ENCODE measurements at places on chromosomes 4 and X.

- no peak for DNase-seq
Observed at GRCh38 chrX:13397878-13398818, 78.3 kb upstream of the ATXN3L start.

- no peak for DNase-seq
Observed at GRCh38 chrX:357035-357692, 29.5 kb downstream of the PPP2R3B start.

- DNase-seq: no peak
Observed at GRCh38 chrX:153438532-153438931, 7.3 kb downstream of the TREX2 start.

DNA sequence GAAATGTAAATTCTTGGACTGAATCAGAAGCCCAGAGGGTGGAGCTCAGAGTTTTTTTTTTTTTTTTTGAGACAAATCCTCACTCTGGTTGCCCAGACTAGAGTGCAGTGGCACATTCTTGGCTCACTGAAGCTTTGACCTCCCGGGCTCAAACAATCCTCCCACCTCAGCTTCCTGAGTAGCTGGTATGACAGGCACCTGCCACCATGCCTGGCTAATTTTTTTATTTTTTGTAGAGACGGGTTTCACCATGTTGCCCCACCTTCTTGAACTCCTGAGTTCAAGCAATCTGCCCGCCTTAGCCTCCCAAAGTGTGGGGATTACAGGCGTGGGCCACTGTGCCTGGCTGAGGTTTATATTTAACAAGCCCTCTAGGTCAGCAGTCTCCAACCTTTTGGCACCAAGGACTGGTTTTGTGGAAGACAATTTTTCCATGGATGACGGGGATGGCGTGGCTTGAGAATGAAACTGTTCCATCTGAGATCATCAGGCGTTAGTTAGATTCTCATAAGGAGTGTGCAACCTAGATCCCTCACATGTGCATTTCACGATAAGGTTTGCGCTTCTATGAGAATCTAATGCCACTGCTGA, 76.7 kb downstream of the FHIP1A start:
- no peak for DNase-seq

DNA sequence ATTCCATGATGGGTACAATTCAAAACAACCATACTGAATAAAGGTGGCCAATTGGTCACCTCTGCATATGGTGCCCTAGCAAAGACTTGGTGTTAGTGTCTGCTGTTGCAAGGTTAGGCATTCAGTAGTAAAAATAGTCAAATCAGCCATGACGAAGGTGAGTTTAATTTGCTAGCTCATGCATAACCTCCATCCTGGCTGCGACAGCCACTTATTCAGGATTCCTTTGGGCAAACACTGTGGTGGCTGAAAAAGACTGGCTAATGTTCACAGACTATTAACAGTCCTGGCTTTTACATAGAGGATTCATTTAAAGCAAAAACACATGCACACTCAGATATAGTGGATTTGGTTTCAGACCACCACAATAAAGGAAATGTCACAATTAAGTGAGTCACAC, 34.8 kb upstream of the MAP9 start:
- no peak for DNase-seq

- no peak for DNase-seq
Observed at GRCh38 chrX:41739871-41740270, 15.9 kb downstream of the GPR82 start.

DNA sequence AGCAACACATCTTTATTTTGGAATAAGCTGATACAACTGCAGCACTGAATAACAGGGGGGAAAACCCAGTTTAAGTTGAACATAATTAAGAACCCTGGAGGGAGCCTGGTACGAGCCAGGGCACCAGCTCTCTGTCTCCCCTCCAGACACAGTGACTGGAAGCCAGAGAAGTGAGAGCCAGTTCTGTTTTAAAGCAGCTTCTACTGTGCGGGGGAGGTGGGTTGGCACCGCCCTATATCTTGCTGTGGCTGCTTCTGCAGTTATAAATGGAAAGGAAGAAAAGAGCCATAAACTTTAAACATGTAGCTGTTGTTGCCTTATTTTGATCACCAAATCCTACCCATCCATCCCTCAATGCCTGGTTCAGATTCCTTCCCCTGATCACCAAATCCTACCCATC, 207.9 kb upstream of the ANXA3 start:
- DNase-seq: no peak

DNA sequence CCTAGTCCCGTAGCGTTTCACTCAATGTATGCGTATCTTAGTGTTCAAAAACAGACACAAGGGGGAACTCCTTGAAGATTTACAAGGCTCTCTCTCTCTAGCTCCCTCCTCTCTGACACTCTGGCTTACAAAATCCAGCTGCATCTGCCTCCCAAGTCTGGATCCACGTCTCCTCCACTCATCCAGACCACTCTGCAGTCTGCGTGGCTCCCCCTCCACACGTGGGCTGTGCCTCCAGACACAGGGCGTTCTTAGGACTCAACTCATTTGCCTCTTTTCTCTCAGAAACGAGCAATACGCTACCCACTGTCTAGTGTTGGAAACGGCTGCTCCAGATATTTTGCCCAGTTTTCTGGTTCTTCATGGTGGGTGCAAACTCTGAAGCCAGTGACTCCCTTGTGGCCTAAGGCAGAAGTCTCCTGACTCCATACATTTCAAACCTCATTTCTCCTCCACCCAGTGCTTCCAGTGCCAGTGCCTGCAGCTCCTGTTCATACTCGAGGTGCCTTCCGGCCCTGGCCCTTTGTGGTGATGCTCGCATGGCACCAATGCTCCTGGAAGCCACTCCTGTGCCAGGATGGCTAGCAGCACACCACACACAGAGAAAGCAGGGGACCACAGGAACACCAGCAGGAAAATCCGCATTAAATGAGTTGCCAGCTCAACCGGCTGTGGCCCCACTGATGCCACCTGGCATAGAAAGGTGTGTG, 24.1 kb downstream of the NAT8L start:
- DNase-seq: no peak

DNA sequence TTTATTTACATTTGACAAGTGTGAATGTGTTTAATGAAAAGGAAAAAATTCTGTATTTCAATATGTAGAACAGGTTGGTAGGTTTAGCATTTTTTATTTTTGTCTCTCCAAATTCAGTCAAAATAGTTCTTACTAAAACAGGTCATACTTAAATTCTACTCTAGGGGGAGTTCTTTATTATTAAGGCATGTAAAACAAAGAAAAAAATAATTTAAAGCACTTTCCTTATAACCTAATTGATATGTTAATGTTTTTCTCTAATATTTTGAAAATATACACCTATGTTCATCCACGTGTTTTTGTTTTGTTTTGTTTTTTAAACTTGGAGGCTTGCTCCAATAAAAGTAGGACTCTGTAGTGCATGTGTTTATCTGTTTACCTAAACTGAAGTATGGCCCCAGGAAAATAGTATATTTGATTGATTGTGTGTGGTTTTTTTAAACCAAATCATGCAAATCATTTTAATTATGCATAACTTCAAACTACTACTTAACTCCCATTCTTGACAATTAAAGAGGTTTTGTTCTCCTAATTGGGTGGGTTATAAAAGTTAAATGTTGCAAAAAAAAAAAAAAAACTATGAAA, 562.7 kb downstream of the RPA4 start:
- DNase-seq: no peak

- no peak for DNase-seq
Observed at GRCh38 chr4:182832352-182833120, 84.7 kb downstream of the DCTD start.

DNA sequence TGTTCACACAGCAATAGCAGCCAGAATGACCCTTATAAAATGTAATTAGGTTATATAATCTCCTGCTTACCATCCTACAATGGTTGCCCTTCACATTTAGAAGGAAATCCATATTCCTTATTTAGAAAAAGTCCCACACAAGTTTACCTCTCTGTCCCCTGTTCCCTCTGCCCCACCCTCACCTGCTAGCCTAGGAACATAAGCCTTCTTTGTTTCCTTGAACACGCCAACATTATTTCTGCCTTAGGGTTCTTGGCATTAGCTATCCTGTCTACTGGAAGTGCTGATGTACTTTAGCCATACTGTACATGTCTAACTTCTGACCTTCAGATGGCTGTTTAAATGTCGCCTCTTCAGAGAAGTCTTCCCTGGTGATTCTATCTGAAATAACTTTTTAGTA, 28.4 kb upstream of the USP53 start:
- no peak for DNase-seq

DNA sequence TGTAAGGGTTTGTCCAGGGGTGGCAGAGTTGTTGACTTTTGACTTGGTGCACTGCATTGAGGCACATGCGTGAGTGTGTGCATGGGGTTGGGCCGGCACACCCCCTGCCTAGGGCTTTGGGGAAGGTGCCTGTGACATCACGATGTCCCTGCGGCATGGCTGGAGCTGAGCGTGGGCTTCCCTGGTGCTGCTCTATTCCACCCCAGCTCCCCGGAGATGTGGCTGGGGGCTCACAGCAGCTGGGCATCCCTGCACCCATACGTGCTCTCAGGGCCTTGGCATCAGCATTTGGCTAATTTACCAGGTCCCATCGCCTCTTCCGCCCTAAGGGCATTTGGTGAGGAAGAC, 5.7 kb downstream of the PSAPL1 start:
- no peak for DNase-seq

DNA sequence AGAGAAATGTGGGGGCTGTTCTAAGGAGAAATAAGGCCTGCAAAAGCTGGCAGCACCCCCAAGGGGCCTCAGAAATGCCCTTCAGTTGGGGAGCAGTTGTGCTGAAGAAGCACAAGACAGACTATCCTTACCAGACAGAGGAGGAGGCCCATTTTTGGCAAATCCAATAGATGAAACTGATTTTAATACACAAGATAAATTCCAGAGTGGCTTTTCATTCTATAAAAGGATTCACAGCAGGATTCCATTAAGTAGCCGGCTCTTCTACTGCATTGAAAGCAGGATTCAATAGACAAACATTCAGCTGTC, 8.1 kb downstream of the SEPTIN6 start:
- DNase-seq: no peak

- DNase-seq: no peak
Observed at GRCh38 chr4:71602289-71602900, 181.5 kb downstream of the GC start.

DNA sequence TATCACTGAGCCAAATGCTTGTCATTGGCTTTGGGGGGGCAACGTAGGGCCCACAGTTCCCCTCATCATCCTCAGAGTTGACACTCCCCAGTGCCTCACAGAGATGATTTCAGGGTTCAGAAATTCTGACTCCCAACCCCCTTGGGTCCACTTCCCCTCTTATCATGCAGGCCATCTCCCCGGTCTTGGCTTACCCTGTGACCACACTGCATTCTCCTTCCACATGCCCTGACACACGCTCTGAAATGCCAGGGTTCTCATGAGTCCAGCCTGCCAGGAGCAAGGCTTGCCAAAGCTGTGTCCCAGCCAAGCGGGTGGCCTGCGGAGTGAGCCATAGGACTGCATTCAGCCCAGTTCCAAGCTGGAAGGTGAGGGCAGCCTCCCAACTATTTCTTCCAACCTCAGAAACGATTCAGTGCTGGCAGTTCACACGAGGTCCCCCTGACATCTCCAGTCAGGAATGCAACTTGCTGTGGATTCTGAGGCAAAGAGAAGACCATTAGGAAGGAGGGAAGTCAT, 101.2 kb downstream of the SMIM20 start:
- no peak for DNase-seq

- no peak for DNase-seq
Observed at GRCh38 chrX:40402831-40403533, 177.8 kb upstream of the ATP6AP2 start.

- no peak for DNase-seq
Observed at GRCh38 chr4:118973295-118973694, 84.6 kb downstream of the SYNPO2 start.

DNA sequence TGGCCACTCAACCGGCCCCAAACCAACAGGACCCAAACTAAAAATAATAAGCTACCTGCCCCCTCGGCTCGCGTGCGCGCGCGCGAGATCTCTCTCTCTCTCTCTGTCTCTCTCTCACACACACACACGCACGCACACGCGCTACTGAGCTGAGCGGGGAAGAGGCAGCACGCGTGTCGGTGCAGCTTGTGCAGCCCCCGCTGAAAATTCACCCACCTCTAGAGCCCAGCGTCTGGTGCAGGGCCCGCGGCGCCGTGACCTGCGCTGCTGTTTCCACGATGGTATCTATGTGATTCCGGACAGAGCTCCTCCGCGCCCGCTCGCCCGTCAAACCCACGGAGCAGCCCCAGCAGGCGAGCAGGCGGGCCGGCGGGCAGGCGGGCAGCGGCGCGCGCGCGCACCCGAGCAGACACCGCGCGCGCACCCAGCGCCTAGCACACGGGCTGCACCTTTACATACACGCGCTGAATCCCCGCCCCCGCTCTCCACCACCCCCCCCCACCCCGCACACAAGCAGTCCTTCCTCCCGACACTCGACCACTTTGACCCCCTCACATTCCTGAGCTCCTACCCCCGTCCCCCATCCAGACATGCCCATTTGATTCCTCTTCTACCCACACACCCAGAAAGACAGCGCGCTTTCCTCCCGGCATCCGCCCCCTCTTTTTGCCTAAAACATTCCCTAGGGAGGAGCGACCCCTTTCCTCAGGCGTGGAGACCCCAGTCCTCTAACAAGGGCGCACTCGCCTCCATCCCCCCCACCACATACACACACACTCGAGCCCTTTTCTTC, 1.0 kb downstream of the SLITRK4 start:
- DNase-seq: no peak

GRCh38 chr4:71566856-71567255, 217.0 kb downstream of the GC start:
- no peak for DNase-seq

GRCh38 chrX:19827088-19827487, 60.3 kb downstream of the SH3KBP1 start:
- DNase-seq: no peak

- no peak for DNase-seq
Observed at GRCh38 chr4:170672381-170672965, 582.7 kb upstream of the AADAT start.

- DNase-seq: no peak
Observed at GRCh38 chrX:134287346-134287745, 50.4 kb downstream of the CCDC160 start.

- DNase-seq: no peak
Observed at GRCh38 chr4:12612876-12613275, 871.3 kb downstream of the RAB28 start.

DNA sequence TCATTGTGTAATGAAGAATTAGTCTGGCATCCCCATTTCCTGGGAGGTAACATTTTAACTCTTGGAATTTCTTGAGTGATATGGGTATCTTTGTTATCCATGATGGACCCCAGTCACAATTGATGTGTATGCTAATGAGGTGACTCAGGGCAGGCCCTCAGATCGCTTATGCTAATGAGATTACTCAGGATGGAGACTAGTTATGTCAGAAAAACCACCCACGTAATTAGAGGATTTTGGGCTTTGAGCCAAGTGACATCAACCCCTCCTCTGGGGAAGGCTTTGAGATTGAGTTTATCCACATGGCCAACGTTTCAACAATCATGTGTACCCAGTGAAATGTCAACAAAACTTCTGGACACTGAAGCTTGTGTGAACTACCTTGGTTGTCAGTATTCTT, 772.7 kb downstream of the STPG2 start:
- no peak for DNase-seq

Data from stimulated activated CD4-positive, alpha-beta T cell treated with anti-CD3 and anti-CD28 coated beads, Interleukin-1b, Interleukin-23, amount 100 ng/mL, for 1 hour (primary cell).